ENCODE measurements at places on chromosomes 2 and 18.

DNA sequence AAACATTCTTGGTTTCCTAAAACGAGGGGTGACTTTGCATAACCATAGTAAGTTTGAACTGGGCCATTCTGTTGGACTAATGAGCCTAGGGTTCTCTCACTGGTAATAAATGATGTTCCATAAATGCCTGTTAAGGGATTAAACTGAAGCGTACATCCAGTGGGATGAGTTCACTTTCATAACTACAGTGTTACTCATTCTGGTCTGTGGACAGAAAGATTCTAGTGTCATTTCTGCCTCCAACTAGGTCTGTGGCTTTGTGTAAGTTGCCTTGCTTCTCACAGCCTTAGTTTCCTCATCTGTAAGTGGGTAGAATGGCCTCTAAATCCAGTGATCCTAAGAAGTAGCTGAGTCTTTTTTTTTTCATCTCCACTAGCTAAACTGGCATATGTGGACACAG is 1860.6 kb upstream of the PIK3C3 start:
- DNase-seq = no peak

- no peak for DNase-seq
These were observed 2.6 kb downstream of the ANKRD44 start for GRCh38 chr2:197307933-197308521.

DNA sequence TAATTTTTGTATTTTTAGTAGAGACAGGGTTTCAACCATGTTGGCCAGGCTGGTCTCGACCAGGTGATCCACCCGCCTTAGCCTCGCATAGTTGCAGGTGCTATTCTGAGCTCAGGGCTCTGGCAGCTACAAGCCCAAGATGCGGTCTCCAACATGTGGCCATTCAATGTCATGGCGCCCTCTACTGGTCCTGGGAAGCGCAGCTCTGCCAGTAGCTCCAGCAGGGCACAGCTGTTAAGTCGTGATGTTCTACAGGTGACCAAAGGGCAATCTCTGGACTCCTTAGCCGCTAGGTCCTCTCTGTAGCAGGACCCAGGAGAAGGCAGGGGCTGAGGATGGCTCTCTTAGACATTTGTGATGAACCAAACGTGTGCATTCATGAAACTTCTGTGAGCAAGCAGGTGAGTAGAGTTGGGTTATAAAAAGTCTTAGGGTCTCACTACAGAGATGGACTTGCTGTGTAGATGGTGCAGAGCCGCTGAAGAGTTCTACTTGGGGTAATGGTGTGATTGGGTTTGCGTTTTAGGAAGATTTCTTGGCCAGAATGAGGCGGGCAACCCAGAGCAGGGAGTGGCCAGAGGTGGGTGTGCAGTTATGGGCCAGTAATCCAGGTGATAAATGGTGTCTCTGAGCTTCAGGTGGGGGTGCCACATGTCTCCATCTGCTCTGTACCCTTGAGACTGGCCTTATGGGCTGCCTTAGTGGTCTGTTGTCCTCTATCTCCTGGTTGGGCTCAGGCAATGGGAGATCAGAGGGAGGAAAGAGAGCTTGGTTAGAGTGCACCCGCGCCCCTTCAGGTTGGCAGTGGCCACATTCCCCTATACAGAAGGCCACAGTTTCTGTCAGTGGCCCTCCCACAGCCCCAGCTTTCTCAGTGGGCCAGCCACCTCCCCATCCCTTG is 31.0 kb downstream of the IL37 start:
- DNase-seq = peak; percentile 89

DNA sequence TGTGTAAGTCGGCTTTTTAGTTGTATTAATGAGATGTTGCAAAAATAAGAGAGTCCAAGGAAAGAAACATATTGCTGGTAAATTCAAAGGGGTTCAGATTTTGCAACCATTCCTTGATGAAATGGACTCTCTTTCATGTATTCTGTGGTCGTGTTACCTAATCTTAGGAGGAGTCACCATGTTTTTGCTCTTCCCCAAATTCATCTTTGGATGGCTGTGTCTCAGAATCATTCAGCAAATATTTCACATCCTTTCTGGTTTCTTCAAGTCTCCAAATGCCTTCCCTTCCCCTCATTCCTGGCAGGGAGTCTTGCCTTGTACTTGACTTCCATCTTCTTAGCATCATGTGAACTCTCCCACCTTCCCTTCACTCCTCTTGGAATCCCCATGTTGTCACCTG is 66.1 kb downstream of the PTPRM start:
- no peak for DNase-seq

DNA sequence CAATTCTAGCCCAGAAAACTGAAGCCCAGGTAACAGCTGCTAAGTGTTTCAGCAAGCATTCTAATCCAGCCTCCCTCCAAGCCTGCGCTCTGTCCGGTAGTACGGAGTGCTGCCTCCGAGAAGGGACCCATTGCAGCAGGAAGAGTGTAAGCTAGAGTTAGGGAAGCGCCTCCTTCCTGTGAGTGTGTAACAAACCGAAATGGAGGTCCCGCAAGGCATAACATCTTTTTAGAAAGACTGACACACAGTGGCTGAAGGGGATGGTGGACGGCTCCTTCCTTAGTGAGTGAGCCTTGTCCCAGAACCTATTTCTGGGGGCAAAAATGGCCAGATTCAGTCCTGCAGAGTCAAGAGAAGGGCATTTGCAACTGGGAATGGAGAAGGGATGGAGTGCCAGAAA is 12.2 kb downstream of the PKDCC start:
- no peak for DNase-seq

DNA sequence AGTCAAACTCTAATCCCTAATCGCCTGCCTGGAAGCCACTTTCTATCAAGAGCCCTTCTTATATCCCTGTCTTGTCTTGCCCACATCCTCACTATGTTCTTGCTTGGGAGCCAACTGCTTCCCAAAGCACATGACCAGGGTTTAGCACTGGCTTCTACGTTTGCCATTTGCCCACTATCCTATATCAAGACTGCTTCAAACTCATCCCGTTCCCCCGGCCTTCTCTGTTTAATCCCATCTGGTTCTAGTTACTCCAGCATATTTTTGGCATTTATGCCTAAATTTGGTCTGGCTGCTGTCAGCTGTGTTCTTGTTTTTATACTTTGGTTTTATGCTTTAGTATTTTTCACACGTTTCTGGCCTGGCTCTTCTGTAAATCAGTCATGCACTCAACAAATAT is 40.2 kb downstream of the POLR1A start:
- no peak for DNase-seq

DNA sequence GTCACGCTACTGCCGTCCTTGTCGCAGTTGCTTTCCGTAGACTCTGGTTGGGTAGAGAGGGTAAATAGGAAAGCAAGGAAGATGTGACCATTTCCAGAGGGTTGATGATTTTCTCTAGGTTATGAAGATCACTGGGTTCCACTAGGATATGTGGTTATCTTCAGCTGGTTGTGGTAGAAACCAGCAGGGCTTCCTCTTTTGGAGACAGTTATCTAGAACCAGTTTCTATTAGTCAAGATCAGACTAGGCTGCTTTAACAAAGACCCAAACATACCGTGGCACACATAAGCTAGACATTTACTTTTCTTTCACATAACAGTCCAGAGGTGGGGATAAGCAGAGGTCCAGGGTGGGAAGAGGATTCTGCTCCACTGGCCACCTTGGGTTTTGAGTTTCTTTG is 59.6 kb downstream of the FASTKD2 start:
- no peak for DNase-seq

DNA sequence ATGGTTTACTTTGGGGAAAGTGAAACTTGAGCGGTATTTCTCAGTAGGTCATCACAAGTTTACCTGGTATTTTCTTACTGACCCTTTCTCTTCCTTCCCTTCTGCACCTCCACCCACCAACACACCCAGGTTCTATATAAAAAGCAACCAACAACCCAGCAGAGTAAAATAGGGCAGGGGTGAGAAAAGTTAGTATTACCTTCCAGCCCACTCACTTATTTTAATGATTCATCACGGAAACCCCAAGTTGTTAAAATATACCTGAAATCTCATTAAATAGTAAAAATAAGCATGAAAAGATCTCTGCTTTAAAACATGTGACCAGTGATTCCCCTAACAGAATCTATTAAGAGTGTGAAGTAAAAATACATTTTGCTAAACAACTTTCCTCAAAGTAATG is 306.1 kb downstream of the ZEB2 start:
- DNase-seq = no peak

GRCh38 chr2:69729781-69730180 is 12.2 kb upstream of the ANXA4 start:
- no peak for DNase-seq

DNA sequence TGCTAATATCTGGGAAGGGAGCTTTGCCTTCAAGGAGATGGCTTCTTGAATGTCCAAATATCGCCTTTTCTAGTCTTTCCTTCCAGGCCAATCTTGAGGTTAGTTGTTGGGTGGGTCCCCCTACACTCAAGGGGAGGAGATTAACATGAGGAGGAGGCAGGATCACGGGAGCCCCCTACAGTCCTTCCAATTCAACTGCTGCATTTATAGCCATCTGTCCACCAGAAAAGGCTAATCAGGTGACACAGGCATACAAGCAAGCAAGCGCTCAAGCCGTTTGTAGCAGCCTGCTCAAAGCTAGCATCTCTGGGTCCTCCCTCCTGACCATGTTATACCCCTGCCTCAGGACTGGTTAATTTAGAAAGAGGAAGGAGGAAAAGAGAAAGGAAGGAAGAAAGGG is 87.6 kb downstream of the MRPS9 start:
- DNase-seq = no peak

GRCh38 chr18:79378536-79379250 is 17.0 kb upstream of the NFATC1 start:
- peak; percentile 92 for DNase-seq

DNA sequence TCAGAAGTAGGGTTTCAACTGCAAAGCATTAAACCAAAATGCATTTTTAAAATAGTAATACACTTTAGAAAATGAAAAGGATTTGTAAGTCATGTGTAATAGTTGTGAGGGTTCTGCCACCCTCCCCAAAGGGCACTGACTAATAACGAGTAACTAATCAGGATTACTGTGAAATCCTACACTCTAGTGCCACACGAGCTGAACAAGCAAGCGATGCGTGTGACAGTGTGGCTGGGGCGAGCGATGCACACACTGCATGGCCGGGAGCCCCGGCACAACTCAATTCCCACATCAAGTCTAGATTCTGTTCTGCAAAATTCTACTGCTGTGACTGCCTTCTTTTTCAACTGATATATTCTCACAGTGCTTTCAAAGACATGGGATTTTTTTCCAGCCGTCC is 156.4 kb downstream of the SEPTIN10 start:
- no peak for DNase-seq

GRCh38 chr2:186426153-186427016 is 59.7 kb upstream of the ZC3H15 start:
- no peak for DNase-seq

GRCh38 chr2:140737006-140737405 is 1393.8 kb downstream of the LRP1B start:
- no peak for DNase-seq

GRCh38 chr2:38037757-38038621 is 38.0 kb downstream of the CYP1B1 start:
- peak; percentile 94 for DNase-seq

DNA sequence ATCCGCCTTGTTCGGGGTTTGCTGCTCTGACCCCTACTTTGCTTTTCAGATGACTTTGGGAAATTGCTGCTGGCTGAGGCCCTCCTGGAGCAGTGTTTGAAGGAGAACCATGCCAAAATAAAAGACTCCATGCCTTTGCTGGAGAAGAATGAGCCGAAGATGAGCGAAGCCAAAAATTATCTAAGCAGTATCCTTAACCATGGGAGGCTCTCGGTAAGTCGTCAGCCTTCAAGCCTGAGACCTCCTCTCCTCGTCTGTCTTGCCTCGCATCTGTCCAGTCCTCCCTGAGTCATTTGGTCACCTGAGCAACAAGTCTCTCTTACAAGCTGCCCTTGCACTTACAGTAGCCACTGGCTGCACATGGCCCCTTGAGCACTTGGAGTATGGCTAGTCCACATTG is 34.7 kb upstream of the MCFD2 start:
- DNase-seq = no peak

DNA sequence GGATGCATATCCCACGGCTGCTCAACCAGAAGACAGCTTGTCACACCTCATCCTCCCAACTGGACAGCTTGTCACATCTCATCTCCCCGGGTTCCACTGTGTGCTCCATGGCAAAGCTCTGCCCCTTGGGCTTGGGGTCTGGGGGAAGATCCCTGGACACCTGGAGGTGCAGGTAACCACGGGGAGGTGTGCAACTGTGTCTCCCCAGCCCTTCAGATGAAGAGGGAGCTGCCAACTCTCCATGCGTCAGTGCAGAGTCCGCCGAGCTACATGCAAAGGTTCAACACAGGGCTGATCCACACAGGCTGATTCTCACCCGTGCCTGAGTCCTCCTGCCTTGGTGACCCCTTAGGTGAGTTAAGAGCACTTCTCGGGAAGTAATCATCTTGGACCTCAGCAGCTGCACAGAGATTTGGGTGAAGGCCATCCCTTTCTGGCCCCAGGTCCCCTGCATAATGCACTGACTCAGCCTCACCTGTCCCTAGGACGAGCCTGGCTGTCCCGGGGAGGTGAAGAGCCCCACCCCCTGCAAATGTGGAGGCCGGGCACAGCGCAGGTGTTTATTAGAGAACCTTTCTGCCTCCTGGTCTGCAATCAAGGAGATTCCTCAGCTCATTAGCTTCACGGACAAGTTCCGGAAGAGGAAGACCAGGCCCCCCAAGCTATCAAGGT is 157.9 kb downstream of the PXDN start:
- no peak for DNase-seq

DNA sequence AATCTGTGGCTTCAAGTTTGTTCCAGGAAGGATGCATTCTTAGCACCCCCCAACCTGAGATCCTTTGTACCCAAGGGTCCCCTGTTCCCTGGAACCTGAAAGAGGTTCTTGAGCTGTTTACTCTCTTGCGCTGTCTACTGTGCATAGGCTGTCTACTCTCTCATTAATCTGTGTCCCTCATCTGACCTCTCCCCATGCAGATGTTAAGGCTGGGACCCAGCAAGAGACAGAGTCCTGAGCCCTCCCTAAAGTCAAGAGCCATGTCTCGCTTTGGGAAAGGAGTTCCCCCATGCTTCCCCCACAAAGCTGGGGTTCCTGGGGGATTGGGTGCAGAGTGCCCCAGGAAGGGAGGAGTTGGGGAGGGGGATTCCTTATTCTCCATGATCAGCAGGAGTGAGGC is 312.9 kb downstream of the CYP26B1 start:
- no peak for DNase-seq

- DNase-seq = peak; percentile 13
These were observed 96.4 kb downstream of the ITGB1BP1 start for GRCh38 chr2:9326975-9327374.

DNA sequence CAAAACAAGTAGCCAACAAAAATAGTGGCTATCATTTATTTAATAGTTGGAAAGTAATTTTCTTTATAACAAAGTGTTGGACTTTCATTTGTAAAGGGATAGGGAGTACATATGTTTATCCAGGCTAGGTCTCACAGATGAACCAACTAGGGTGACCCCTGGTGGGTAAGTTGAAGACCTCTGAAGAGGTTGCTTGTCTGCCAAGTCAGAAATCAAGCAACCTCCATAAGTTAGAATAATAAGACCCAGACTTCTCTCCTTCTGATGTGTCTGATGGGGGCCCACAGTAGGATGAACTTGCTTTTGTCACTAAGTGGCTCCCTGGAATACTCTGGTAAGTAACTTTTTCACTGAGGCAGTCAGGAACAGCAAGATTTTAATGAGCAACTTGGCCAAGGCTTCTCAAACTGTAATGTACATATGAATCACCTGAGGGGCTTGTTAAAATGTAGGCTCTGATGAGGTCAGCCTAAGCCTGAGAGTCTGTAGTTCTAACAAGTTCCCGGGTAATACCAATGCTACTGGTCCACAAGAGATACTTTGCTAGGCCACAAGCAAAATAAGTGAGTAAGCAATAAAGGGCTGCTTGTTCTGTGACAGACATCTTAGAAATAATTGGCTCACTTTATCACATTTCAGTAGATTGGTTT is 319.6 kb downstream of the PIK3C3 start:
- peak; percentile 31 for DNase-seq
